H1 (cell line): ENCODE measurements at places on chromosomes 6 and 20. TPM values are rescaled to one million over a fixed set of nuclear protein-coding genes. Genes with fewer than 3 reads are reported as not detected.

The TREM2 gene
- polyA plus RNA-seq: 0.20 and 0.24 TPM in 2 replicates

The ZNF341 gene
- 5.8 and 7.0 TPM in 2 replicates for polyA plus RNA-seq

The SGK2 gene
- 0.21 and 0.58 TPM in 2 replicates for polyA plus RNA-seq

The PLN gene
- polyA plus RNA-seq: 0.03 TPM in 1 of 2 replicates, not detected in the other

The CST3 gene
- 184 and 185 TPM in 2 replicates for polyA plus RNA-seq

The PTK6 gene
- polyA plus RNA-seq: 0.12 and 0.30 TPM in 2 replicates

The HACE1 gene
- 5.8 and 7.1 TPM in 2 replicates for polyA plus RNA-seq

The TNFRSF21 gene
- polyA plus RNA-seq: 16.4 and 21.3 TPM in 2 replicates

The KHDC1 gene
- 7.3 and 9.4 TPM in 2 replicates for polyA plus RNA-seq

The TREM1 gene
- polyA plus RNA-seq: not detected in 2 replicates

The OPRM1 gene
- not detected in 2 replicates for polyA plus RNA-seq

The SMOC2 gene
- polyA plus RNA-seq: 8.5 TPM in 2 replicates

The BNIP5 gene
- not detected in 2 replicates for polyA plus RNA-seq

The ZNF831 gene
- under 0.01 TPM in 1 of 2 replicates, not detected in the other for polyA plus RNA-seq

The TFAP2D gene
- not detected in 2 replicates for polyA plus RNA-seq

The DDO gene
- not detected in 2 replicates for polyA plus RNA-seq

The SYNGAP1 gene
- 31.0 and 66.9 TPM in 2 replicates for polyA plus RNA-seq

The BPI gene
- polyA plus RNA-seq: not detected in 2 replicates

The UST gene
- polyA plus RNA-seq: 9.5 and 13.5 TPM in 2 replicates

The HDGFL1 gene
- not detected in 2 replicates for polyA plus RNA-seq

The HM13 gene
- 183 and 189 TPM in 2 replicates for polyA plus RNA-seq

The NRN1 gene
- 0.06 and 0.11 TPM in 2 replicates for polyA plus RNA-seq

The TMEM14C gene
- 125 and 157 TPM in 2 replicates for polyA plus RNA-seq

The APCDD1L gene
- 0.83 and 1.8 TPM in 2 replicates for polyA plus RNA-seq

The NTSR1 gene
- polyA plus RNA-seq: 0.53 and 0.97 TPM in 2 replicates

The TRIM15 gene
- 0.18 and 0.19 TPM in 2 replicates for polyA plus RNA-seq

The CCDC170 gene
- 0.03 and 0.06 TPM in 2 replicates for polyA plus RNA-seq

The FHL5 gene
- polyA plus RNA-seq: not detected in 2 replicates

The LY6G6C gene
- 0.23 and 0.49 TPM in 2 replicates for polyA plus RNA-seq

The MAP7 gene
- 13.5 and 15.0 TPM in 2 replicates for polyA plus RNA-seq

The NANP gene
- 2.7 and 3.8 TPM in 2 replicates for polyA plus RNA-seq

The FAM210B gene
- 7.5 and 9.4 TPM in 2 replicates for polyA plus RNA-seq

The HMGCLL1 gene
- 0.06 TPM in 1 of 2 replicates, not detected in the other for polyA plus RNA-seq

The E2F1 gene
- 33.4 and 56.3 TPM in 2 replicates for polyA plus RNA-seq

The RIMS4 gene
- polyA plus RNA-seq: 13.3 and 18.9 TPM in 2 replicates

The C20orf144 gene
- 0.21 and 0.24 TPM in 2 replicates for polyA plus RNA-seq
